ENCODE measurements at places on chromosomes 16 and 17.

- no peak for DNase-seq
Measured at GRCh38 chr17:72119077-72119872, 1.5 kb upstream of the SOX9 start.

DNA sequence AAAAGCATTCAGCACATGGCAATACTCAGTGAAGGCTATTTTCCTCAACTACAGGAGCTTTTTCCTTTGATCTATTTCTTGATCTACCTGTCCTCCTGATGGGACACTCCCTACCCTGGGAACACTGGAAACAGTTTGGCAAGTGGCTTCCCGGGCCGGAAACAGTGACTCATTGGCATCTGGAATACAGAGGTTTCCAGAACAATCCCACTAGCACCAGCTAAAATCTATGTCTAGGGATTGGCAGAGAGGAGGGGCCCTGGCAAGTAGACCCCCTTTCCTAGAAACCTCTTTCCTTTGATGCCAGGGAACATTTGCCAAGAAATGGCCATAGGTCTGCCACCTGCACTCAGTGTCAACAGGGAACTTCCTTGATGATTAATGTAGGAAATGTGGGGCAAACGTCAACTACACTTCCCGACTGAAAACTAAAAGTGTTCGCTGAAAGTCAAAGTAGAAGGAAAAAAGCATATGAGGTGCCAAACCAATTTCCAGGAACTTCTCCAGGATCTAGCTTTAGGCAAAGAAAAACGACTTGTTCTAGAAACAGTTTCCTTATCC, 30.4 kb upstream of the FBXW10B start:
- DNase-seq = no peak

DNA sequence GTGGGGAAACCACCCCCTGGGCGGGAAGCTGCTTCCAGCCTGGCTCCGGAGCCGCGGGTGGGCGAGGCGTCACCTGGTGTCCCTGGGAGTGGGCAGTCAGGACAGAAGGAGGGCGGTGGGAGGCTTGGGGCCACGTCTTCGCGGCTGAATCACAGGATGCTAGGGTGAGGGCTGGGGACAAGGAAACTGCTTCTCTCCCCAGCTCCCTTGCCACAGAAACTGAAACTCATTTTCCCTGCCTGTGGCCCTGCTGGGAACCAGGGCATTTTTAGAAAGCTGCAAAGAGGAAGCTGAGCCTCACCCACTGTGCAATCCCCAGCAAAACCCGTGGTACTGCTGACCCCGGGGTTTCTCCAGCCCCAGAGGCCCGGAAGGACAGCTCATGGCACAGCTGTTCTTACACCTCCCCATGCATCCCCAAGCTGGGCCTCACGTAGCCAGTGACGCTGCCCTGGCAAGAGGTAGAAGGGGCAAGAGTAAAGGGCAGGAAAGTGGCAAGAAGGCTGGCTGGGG, 8.2 kb downstream of the RHBDF2 start:
- peak; percentile 80 for DNase-seq

DNA sequence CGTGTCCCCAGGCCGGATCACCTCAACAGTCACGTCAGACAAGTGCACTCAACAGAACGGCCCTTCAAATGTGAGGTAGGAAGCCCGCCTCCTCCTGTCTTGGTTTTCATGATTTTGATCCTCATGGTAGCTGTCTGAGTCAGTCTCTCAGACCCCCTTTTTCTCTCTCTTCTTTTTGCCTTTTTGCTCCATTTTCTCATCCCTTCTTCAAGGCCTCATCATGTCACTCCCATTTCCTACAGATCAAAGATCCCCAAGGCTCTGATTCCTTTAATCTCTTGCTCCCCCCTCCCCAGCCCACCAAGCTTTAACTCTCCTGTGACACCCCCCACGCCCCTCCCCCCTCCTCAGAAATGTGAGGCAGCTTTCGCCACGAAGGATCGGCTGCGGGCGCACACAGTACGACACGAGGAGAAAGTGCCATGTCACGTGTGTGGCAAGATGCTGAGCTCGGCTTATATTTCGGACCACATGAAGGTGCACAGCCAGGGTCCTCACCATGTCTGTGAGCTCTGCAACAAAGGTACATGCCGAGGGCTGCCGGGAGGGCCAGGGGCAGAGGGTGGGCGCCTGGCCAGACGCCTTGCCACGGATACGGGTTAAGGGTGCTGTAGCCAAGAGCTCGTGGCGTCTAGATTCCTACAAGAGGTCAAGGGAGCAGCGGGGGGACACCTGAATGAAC, 2.0 kb downstream of the MAZ start:
- DNase-seq = peak; percentile 24

DNA sequence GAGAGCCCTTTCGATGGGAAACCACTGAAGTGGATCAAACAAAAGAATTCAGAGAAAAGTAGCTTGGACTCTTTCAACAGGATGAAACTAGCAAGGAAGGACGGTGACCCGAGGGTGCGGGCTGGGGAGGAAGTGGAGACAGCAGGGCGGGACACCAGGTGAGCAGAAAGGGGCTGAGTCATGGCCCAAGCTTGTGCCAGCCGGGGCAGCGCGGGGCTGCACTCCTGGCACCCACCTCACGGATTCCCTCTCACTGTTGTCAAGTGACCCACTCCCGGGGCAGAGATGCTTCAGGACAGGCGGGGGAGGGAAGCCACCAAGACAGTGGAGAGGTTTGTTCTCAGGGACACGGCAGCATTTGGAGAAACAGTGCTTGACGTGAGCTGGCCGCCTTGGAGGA, 10.7 kb upstream of the RNF222 start:
- no peak for DNase-seq

DNA sequence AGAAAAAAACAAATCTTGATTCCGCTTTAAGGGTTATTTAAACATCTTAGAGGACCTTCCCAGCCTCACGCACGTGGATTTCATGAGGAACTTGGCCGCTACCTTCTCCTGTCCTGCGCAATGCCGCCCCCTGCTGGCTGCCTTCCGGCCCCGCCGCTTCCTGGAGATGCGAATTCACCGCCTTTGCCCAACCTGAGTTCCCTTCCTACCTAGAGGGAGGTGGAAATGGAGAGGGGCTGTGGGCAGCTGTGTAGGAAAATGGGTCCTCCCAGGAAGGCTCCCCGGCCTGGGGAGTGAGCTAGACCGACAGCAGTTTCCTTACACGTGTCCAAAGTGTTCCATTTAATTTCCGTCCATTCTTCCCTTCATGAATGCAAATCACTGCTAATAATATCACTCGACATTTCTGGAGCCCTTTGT, 1.0 kb upstream of the ABCC12 start:
- peak; percentile 76 for DNase-seq

DNA sequence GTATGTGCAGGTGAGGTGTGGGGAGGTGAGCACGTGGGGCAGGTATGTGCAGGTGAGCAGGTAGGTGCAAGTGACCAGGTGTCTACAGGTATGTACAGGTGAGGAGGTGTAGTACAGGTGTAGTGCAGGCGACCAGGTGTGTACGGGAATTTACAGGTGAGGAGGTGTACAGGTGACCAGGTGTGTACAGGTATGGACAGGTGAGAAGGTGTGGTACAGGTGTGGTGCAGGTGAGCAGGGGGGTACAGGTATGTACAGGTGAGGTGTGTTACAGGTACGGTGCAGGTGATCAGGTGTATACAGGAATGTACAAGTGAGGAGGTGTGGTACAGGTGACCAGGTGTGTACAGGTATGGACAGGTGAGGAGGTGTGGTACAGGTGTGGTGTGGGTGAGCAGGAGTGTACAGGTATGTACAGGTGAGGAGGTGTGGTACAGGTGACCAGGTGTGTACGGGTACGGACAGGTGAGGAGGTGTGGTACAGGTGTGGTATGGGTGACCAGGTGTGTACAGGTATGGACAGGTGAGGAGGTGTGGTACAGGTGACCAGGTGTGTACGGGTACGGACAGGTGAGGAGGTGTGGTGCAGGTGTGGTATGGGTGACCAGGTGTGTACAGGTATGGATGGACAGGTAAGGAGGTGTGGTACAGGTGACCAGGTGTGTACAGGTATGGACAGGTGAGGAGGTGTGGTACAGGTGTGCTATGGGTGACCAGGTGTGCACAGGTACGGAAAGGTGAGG, 12.8 kb upstream of the DBNDD1 start:
- DNase-seq = no peak

- no peak for DNase-seq
Measured at GRCh38 chr16:11078812-11079459, 134.6 kb downstream of the CLEC16A start.

Data from stimulated activated effector memory CD8-positive, alpha-beta T cell treated with anti-CD3 and anti-CD28 coated beads, Interleukin-12 subunit alpha, Interleukin-12 subunit beta, amount 100 ng/mL, for 72 hours (primary cell).